NCI-H187 (cell line): ENCODE measurements at places on chromosomes 6 and 20.

GRCh38 chr20:14313341-14314020 is 23.9 kb downstream of the FLRT3 start:
- no peak for DNase-seq

DNA sequence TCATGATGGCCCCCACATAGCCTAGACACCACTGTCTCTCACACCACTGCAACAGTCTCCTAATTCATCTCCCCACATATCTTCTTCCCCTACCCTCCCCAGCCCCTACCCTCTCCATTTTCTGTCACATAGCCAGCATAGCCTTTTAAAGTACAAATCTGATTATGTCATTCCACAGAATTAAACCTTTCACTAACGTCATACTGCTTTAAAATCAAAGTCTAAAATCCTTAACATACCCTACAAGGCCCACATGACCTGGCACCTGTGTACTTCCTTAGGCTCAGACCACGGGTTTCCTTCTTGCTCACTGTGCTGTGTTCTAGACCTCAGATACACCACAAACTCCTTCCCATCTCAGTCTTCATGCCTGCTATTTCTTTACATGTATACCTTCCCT is 5.9 kb downstream of the OSTM1 start:
- DNase-seq, result no peak

GRCh38 chr20:62141397-62142251 is 1.6 kb downstream of the PSMA7 start:
- DNase-seq, result no peak

- DNase-seq, result no peak
Observed at GRCh38 chr6:155497273-155497672, 41.6 kb upstream of the NOX3 start.

GRCh38 chr6:130598021-130598989 is 228.9 kb upstream of the SMLR1 start:
- no peak for DNase-seq

GRCh38 chr20:60690771-60691170 is 561.3 kb upstream of the CDH4 start:
- DNase-seq, result no peak

DNA sequence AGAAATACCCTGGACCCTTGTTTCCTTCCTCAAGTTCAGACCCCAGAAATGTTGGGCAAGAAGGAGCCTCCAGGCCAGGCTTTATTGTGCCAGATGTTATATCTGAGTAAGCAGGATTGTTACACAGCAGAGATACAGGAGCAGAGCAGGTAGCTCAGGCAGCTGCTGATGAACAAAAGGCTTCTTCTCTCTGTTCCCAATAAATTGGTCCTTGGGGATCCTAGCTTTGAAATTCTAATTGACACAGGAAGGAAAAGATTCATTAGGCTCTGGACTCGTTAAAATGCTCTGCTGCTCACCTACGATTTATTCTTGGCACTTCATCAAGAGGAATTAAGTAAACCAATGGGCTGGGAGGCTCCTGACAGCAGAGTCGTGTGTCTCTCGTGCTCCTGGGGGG is 54.2 kb downstream of the RALY start:
- DNase-seq, result no peak

- DNase-seq, result no peak
Observed at GRCh38 chr20:51871943-51872342, 69.6 kb upstream of the SALL4 start.

- DNase-seq, result no peak
Observed at GRCh38 chr6:169337886-169338445, 84.3 kb upstream of the THBS2 start.

DNA sequence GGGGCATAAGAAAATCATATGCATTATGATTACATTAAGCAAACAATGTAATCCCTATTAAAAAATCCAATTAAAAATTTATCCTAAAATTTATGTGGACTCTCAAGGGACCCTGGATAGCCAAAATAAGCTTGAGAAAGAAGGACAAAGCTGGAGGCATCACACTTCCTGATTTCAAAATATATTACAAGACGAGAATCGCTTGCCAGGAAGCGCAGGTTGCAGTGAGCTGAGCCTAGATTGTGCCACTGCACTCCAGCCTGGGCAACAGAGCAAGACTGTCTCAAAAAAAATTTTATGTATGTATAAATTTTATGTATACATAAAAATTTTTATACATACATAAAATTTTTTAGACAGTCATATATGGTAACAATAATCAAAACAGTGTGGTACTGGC is 48.5 kb upstream of the GCNT2 start:
- DNase-seq, result no peak

DNA sequence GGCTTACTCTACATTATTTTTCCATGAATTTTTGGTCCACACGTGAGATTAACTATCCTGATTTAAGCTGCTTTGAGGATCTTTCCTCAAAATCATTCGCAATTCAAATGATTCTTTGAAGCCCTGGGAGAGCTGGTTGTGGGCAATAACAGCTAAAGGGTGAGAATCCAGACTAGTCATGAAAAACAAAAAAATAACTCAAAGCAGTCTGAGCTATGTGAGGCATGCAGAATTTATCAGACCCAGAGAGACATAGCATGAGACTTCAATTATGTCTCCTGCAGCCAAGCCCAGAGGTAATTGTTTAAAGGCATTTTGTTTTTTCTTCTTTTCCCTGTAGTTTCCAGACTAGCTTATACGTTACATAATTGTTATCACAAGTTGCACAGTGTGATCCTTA is 517.3 kb upstream of the PTCHD4 start:
- no peak for DNase-seq

DNA sequence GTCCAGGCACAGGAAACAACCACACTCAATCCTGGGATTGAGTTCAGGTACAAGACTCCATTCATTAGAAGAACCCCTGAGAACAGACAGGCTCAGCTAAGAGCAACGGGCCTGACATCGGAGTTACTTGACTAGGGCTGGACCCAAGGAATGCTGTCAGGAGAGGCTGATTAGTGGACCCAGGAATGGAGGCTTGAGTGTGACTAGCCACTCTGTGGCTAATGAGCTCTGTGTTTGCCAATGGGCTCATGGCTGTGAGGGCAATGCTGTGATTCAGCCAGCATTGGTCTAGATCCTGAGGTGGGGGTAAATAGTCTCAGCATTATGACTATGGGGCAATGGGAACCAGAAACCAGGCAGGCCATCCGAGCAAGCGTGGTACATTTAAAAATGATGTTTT is 71.8 kb downstream of the RIOK1 start:
- no peak for DNase-seq

GRCh38 chr20:3543901-3544507 is 73.2 kb downstream of the ATRN start:
- no peak for DNase-seq

- DNase-seq, result no peak
Observed at GRCh38 chr6:19691465-19692167, 145.6 kb upstream of the ID4 start.

GRCh38 chr20:47501116-47501481 is 588 bp upstream of the NCOA3 start:
- no peak for DNase-seq

DNA sequence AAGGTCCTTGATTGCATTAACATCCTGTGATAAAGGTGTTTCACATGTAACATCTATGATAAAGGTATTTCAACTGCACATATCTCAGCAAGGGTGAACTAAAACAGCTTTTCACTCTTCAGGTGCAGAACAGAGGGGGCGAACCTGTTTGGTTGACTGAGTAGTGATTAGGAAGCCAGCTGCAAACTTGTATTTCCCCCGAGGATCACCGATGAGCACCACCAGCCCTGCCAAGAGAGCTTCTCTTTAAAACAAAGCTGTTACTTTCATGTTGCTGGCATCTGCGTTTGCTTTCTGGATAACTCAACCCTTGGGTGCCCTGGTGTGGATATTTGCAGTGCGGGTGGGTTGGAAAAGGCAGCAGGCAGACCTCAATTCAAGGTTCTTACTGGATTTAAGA is 39.6 kb downstream of the JAG1 start:
- DNase-seq, result no peak

DNA sequence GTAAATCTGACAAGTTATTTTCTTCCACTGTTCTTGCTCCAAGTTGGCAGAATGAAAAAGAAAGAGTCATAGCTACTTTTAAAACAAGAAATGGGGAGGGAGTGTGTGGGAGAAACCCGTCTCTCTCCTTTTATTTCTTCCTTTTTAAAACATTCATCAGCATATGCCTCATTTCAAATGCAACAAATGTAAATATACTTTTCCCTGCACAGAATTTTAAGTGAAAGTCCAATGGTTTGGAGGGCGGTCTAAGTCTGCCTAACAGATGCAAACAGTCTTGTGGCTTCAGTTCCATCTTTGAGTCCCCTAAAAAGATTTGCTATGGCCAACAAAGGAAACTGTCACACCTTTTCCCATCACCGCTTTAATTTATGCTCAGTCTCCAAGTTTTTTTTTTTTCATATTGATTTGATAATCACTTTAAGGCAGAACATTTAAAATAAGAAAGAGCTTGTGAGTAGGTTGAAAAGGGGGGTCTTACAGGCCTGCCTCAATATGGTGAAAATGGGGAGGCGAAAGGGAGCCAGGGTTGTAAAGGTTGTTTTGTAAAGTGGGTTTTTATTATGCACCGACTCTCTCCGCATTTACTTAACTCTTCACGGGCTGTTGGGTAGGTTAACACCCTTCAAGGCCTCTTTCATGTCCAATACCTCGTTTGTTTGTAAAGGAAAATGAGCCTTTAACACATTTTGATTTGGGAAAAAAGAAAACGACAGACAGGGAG is 4.6 kb downstream of the TFAP2D start:
- no peak for DNase-seq

GRCh38 chr6:25010902-25011625 is 75.3 kb upstream of the RIPOR2 start:
- DNase-seq, result no peak

- no peak for DNase-seq
Observed at GRCh38 chr6:141269684-141270083, 863.0 kb upstream of the GJE1 start.

DNA sequence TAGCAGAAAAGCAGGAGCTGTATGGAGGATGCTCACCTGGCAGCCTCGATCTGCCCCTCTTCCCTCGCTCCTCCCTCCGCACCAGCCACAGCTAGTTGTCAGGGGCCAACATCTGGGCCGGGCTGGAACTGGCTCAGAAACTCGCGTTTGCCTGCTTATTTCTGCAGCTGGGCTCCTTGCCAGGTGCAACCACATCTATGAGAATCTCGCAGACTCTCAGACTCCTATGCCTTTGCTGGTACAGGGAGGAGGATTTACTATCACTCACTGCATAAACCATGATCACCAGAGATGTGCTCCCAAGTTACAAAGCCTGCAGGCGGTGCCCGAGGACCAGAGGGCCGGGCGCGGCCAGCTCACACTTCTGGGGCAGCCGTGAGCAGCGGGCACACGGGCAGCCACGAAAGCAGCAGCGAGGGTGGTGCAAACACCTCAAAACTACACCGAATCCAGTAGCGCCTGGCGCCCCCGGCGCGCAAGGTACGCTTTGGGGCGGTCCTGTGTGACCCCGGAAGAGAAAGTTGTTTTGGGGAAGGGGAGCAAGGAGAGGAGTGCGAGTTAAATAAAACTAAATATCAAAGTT is 577 bp upstream of the LRRC1 start:
- DNase-seq, result peak; percentile 58

DNA sequence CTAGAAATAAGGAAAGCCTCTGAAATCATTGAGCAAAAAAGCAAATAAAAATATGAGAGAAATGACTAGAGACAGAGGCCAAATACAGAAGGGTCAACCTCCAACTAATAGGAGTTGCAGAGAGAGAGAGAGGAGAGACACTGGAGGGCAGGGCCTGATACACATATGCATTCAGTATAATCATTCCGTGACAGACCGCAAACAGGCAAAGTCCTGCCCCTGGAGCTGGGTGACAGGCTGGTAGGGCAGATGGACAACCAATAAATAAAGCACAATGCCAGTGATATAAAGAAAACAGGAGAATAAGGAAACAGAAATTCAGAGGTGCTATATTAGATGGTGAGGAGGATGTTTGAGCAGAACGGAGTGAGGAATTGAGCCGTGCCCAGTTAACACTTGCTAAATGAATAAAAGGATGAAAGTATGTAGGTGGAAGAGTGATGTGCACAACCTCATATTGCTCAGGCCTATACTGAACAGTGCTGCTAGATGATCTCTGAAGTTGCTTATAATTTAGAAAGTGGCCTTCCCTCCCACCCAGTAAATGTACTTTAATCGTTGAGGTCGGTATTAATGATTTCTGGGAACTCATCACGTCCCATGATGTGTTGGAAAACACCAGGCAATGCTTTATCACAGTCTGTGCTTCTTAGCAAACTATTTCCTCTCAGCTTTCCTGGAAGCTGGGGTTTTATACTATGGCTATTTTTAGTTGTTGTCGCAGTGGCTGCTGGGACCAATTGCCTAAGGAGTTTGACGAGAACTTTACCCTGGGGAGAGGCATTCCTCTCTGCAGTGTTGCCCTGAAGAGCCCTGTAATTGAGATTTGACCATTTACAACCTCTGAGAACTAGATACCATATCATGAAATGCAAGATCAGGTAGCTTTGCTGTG is 37.6 kb upstream of the CLIC5 start:
- DNase-seq, result no peak

- DNase-seq, result no peak
Observed at GRCh38 chr6:3777730-3778461, 26.4 kb upstream of the PXDC1 start.

DNA sequence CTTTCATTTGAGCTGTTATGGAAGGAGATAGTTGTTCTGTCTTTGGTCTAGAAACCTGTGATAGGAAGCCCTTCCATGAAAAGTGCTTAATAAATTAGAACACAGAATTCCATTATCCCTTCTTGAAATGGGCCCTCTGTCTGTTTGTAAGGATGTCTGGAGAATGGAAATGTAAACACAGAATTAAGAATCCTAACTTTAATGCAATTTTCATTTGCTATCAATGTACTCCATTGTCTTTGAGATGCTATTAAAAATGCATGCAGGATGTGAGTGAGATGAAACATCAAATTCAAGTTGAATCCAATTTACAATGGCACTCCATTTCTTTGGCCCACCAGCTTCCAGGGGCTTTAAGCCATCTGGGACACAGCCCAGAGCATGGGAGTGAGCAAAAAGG is 13.9 kb upstream of the AARS2 start:
- no peak for DNase-seq

- DNase-seq, result peak; percentile 65
Observed at GRCh38 chr6:22717915-22718314, 148.5 kb downstream of the HDGFL1 start.
